ENCODE measurements at places on chromosomes 13 and 19.
A peak's percentile ranks its signal among the peaks of the same experiment; 100 is the strongest.

DNA sequence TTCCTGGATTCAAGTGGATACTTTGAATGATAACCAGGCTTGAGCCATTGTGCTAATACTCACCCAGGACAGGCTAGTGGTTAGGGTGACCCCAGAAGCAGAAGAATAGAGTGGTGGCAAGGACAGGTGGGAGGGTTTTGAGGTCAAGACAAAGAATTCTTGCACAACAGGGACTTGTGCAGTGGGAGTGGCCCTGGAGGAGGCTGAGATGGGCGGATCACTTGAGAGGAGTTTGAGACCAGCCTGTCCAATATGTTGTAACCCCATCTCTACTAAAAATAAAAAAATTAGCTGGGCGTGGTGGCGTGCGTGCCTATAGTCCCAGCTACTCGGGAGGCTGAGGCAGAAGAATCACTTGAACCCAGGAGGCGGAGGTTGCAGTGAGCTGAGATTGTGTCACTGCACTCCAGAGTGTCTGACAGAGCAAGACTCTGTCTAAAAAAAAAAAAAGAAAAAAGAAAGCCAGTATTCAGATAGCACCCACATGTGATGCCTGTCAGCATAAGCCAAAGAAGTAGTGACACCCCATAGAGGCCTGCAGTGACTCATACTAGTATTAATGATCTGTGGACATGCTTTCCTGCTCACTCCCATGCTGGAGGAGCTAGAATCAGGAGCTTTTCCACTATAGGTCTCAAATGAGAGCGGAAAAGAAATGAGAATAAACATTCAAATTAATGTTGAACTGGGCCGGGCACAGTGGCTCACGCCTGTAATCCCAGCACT lies 78.7 kb downstream of the RNF17 start:
- DNase-seq, result no peak

DNA sequence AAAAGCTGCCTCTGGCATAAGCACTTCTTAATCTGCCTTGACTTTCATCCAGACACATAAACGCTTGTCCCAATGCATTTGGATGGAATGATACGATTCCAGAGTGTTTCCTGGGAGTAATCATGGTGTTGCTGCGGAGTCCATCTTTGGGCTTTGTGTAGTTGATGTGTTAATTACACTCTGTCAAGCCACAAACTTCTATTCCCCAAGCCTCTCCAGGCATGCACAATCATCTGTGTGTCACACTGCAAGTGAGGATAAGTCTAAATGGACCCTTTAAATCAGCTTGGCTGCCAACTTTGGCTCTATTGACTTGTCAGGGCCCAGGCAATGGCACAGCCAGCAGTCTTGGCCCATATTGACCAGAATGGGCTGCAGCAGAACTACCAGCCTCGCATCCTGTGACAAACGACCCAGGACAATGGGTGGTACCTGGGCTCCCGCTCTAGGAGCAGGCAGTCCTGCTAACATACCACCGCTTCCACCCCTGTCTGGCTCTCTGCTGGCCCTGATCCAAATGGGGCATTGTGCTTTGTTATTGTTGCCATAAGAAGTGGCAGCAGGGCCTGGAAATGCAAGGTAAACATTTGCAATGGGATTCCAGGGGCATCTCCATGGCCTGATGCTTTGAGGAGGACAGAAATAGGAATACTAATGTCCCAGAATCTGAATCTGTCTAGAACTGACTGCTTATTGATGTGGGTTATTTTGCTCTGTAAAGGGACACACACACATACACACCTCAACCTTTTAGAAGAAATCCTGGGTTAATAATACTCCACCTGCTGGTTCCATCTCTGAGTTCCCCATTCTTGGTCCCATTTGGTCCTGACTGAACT lies 127.2 kb downstream of the DNAJC15 start:
- no peak for DNase-seq

- no peak for DNase-seq
Measured at GRCh38 chr19:45451131-45451849, 16.5 kb upstream of the FOSB start.

DNA sequence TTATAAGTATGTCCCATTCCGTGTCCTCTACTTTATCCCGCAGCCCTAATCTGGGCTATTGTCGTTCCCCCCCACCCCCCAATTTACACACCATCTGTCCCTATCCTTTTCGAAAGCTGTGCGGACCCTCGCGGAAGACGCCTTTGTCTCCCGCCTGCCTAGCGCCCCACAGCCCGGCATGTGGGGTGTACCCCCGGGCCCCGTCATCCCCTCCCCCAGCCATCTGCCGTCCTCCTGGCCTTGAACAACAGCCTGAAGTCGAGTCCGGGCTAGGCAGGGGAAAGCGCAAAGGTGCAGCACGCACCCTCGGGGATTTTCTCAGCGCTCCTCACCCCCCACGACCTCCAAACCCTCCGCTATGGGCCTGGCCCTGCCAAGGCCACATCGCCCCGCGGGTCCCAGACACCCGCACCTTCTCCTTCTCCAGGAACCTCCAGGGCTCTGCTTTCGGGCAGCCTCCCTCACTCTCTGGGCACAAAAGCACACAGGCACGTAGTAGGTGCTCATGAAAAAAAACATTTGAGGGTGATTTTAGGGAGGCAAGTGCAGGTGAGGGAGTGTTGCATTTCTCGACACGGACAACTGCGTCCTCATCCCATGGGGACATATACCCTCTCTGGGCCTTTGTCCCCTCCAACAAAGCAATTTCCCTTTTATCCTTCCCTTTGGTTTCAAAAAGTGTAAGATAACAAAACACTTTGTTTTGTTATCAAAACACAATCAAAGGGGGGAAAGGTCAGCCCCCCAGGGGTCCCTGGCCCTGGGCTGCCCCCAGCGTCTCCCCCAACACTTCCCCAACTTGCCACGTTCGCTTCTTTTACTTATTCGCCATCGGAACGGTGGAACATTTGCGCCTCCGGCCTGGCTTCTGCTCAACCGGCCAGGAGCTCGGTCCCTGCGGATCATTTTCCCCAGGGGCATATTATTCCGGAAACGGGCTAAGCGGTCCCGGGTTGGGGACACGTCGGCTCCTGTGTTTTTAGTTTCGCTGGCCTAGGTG lies 16.4 kb downstream of the CCDC124 start:
- DNase-seq, result no peak

- no peak for DNase-seq
Measured at GRCh38 chr13:111598747-111599146, 278.3 kb downstream of the TEX29 start.

DNA sequence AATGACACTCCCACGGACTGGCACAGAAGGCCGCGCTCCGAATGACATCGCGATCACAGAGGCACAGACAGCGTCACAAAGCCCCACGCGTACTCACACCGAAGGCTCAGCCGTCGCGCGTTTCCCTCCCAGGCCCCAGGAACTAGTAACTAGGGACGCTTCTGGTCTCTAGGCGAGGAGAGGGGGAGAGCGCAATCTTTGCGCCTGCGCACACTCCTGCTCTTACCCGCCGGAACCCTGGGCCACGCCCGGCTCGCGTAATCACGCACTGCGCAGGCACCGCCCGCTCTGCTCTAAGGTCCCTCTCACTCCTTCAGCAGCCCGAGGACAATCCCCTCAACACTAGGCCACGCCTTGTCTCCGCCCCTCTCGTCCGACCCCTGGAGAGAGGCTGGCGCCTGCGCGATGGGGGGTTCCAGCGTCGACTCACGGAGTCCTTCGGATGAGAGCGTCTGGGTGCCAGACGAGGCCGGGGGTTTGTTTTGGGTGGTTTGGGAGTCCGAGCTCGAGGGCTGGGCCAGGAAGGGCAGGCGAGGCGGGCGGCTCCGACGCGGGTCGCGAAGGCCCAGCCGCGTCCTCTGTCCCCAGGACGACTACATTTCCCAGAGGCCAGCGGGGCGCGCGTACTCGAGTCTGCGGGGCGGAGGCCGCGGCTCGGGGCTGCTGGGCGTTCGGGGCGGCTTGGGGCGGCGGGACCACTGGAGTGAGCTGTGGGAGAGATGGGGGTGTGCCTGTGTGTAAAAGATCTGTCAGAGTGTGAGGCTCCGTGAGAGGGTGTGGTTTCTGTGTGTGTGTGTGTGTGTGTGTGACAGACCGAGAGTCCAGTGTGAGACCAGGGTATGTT lies at the start of gene ZNF471:
TSS of gene ZNF471 (plus strand) at position 410 of the 844 bp plus-strand sequence. CDS start 3,717 bp downstream, outside the sequence.
- peak; percentile 99 for DNase-seq

GRCh38 chr19:39814595-39814994 lies 19.4 kb downstream of the DYRK1B start:
- no peak for DNase-seq

- DNase-seq, result no peak
Measured at GRCh38 chr19:39304701-39305571, 8.7 kb downstream of the IFNL1 start.

- DNase-seq, result no peak
Measured at GRCh38 chr19:2469102-2469914, 6.6 kb upstream of the GADD45B start.

DNA sequence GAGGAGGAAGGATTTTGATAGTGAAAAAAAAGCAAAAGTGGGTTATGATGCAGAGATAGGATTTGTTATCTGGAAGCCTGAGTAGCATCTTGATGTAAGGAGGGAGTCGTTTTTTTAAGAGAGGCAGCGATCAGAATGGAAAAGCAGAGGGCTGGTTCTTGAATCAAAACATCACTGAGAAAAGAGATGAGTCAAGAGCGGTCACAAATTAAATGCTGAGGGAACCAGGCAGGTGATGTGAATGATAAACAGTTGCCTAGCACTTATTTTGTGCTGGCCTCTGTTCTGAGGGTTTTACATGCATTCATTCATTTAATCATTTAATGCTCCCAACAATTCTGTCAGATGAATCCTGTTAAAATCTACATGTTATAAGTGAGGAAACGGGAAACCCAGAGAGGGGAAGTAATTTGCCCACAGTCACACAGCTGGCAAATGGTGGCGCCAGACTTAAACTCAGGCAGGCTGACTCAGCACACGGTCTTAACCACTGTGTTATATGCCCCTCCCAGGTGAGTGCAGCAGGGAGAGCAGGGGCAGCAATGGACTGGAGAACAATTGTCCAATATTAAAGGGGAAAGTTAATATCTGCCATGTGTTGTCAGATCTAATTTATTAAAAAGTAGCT lies 21.4 kb downstream of the SIGLECL1 start:
- no peak for DNase-seq

GRCh38 chr13:35768551-35768950 lies 292.1 kb upstream of the MAB21L1 start:
- no peak for DNase-seq

DNA sequence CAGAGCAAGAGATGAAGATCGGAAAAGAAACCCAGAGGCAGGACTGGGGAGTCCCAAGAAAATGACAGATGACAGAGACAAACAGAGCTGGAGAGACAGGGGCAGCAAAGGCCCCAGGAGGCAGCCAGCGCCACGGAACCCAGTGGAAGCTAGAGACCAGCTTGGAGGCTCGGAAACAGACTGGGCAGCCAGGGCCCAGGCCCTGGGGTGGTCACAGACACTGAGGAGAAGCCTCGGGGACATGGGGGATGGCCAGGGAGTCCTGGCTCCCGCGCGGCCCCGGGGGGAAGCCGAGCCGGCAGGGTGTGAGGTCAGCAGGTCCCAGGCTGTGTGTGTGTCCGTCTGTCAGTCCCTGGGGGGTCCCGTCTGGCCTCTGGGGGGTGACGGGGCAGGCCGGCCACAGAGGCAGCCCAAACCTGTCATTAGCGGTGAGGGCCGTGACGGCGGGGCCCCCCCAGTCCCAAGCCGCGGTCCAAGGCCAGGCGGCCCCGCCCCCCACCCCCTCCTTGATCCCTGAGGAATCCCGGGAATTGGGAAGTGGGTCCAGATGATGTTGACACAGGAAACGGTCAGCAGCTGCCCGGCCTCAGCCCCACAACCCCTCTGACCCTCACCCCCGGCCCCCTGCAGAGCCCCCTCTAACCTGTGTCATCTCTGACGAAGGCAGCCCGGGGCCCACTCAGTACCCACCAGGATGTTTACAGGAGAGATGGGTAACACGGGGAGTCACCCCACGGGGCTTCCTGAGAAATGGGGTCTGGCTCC lies 2.5 kb upstream of the TMEM190 start:
- DNase-seq, result no peak

DNA sequence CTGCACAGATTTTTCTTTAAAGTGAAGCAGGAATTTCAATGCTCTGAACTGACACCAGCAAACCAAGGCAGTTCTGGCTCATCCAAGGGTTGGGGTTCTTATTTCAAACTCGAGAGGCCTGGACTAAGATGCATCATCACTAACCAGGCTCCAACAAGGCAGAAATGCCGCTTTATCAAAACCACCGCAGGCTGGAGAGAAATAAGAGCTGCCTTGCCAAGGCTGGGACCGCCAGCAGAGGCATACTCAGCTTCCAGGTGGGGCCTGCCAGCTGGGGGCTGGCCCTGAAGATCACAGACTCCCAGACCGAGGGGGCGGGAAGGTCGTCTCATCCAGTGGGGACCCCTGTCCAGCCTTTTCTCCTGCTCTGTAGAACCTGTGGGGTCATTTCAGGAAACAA lies 37.4 kb upstream of the GAS6 start:
- DNase-seq, result no peak
